ENCODE measurements at places on chromosomes 6 and 20.

- no peak for DNase-seq
Measured at GRCh38 chr6:33809594-33809993, 5.8 kb upstream of the MLN start.

- no peak for DNase-seq
Measured at GRCh38 chr6:16324606-16325225, 86.3 kb downstream of the GMPR start.

GRCh38 chr6:135002229-135002844 is 52.3 kb downstream of the HBS1L start:
- no peak for DNase-seq

DNA sequence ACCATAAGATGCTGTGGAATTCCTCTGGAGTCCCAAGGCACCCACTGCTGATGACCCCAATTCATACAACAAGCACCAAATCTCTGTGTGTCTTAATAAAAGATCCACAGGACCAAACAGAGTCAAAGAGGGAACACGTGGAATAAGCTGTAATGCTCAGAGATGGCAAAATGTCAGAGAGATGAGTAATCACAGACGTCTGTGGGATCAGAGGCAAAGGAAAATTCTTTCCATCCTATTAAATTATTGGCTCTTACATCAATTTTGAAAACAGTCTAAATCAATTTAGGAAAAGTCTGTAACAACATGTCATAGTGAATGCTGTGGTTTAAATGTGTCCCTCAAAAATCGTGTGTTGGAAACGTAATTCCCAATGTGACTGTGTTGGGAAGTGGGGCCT is 17.5 kb upstream of the SAMD3 start:
- DNase-seq = no peak

GRCh38 chr6:3651698-3652229 is 99.7 kb downstream of the PXDC1 start:
- DNase-seq = no peak

- DNase-seq = no peak
Measured at GRCh38 chr6:159427771-159428170, 258.6 kb downstream of the FNDC1 start.

DNA sequence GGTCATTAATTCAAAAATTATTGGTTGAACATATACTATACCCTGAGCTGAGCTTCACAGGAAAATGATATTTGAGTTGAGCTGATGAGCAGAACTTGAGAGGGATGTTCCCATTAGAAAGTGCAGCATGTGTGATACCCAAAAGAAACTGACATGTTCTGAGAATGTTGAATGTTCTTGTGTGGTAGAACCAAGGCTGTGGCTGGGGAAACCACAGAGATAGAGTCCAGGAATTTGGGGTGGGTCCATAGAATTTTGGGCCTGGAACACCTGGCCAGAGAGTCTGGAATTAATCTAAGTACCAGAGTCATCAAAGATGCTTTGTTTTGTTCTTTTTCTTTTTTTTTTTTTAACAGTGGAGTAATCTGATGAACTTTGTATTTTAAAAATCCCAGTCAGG is 88.7 kb downstream of the TBX18 start:
- no peak for DNase-seq

DNA sequence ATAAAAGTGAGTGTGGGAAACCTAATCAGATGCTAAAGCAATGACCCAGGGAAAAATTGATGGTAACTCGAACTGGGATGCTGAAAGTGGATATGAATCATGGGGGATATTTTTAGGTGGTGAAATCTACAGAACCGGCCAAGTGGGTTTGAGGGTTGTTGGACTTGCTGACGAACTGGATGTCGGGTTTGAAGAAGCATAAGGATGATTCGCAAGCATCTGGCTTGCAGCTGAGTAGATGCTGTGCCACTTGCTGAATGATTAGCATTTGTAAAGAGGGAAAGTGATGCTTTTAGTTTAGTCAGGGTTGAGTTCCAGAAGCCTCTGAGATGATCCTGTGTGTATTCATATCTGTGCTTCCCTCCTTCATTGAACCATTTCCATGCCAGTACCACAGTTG is 54.9 kb downstream of the UBR2 start:
- no peak for DNase-seq

DNA sequence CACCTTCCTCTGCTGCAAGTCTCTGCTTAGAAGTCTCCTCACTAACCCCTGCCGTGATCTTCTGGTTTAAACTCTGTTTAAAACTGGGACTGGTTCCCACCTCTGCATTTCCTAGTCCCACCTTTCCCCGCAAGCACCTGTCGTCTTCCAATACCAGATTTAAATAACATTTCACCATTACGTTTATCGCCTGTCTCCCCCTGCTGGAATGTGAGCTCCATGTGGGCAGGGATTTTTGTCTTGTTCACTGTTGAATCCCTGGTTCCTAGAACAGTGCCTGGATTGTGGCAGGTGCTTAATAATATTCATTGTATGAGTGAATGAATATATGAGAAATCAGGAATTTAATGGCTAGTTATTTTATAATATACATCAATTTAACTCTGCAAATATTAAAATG is 2.7 kb downstream of the GUCA1A start:
- no peak for DNase-seq

DNA sequence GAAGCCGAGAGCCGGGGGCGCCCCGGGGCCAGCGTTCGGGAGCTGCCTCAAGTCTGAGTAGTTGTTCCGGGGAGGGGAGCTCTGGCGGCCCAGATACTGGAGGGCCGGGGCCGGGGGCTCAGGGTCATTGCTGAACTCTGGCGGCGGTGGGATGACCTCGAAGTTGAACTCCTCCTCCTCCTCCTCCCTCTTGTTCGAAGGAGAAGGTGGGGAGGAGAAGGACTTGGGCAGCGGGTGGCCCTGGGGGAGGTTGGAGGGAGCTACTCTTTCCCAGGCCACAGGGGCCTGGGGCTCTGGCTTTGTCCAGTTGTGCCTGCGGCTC is 37.7 kb downstream of the C6orf132 start:
- no peak for DNase-seq

DNA sequence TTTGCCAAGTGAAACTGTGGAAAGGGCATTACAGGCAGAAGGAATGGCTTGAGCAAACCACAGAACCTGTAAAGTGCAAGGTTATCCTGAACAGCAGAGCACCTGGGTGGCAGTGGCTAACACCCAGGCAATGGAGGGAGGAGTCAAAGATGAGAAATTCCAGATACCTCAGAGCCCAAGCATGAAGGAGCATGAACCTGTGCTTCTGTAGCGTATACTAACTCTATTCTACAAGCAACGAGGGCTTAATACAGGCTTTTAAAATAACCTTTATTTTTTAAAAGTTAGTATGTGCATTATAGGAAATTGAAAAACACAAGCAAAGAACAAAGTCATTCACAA is 77.0 kb downstream of the CNBD2 start:
- no peak for DNase-seq

DNA sequence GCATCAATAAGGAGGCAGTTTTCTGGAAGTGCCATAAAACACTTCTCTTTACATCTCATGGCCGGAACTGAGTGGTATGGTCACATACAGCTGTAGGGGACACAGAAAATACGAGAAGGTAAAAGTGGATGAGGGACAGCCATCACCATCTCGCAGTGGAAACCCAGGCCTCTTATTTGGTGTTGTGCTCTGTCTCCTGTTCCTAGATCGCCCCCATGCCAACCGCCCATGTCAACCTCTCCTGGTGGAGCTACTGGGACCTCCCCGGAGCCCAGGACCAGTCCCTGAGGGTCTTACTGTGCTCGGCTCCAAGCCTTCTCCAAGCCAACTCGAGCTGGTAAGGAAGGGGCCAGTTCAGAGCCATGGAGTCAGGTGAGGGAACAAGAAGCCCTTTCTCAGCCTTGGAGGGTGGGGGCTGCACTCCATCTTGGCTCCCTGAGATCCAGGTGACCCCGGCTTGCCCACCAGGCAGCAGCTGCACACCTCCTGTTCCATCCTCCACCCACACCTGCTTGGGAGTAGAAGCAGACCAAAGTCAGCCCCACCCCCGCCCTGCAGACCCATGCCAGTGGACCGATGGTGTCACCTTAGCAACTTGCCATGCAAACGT is 149.0 kb upstream of the CST7 start:
- DNase-seq = no peak

DNA sequence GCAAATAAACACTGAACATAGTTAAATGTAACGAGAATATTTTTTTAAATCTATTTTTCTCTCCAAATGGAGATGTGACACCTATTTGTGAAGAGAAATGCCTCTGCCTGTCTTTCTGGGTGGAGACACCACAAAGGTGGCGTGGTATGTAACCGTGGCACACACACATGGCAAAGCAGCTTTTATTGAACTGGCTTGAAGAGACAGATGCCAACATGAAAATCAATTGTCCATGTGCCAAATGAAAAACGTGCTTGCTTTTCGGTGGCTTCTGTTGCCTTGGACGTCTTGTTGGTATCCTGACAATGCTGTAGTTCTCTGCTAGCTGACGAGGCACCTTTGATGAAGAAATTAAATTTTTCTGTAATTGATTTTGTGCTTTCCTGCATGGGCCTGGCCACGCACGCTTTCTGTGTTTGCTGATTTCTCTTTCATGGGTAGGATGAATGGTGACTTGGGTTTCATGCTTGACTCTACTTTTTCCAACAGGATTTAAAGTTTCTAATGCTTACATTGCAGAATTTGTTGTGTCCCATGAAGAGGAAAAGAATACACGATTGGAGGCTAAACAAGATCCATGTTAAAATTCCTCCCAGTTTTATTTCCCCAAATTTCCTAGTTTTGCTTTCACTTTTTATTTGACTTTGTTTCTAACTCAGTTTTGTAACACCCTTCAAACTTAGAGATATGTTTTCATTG is 202.6 kb downstream of the TMEM242 start:
- no peak for DNase-seq

GRCh38 chr6:130945401-130945919 is 117.6 kb downstream of the EPB41L2 start:
- no peak for DNase-seq

DNA sequence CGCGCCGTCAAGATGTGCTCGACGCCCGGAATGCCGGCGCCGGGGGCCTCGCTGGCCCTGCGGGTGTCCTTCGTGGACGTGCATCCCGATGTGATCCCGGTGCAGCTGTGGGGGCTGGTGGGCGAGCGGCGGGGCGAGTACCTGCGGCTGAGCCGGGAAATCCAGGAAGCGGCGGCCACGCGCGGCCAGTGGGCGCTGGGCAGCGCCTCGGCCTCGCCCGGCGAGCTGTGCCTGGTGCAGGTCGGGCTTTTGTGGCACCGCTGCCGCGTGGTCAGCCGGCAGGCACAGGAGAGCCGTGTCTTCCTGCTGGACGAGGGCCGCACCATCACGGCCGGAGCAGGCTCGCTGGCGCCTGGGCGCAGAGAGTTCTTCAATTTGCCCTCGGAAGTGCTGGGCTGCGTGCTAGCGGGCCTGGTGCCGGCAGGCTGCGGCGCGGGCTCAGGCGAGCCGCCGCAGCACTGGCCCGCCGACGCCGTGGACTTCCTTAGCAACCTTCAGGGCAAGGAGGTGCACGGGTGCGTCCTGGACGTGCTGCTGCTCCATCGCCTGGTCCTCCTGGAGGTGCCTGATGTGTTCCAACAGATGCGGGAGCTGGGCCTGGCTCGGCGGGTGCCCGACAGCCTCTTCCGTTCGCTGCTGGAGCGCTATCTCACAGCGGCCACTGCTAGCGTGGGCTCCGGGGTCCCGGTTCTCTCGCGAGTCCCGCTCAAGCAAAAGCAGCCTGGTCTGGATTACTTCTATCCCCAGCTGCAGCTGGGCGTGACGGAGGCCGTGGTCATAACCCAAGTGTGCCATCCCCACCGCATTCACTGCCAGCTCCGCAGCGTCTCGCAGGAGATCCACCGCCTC is 656 bp downstream of the TDRD6 start:
- no peak for DNase-seq

DNA sequence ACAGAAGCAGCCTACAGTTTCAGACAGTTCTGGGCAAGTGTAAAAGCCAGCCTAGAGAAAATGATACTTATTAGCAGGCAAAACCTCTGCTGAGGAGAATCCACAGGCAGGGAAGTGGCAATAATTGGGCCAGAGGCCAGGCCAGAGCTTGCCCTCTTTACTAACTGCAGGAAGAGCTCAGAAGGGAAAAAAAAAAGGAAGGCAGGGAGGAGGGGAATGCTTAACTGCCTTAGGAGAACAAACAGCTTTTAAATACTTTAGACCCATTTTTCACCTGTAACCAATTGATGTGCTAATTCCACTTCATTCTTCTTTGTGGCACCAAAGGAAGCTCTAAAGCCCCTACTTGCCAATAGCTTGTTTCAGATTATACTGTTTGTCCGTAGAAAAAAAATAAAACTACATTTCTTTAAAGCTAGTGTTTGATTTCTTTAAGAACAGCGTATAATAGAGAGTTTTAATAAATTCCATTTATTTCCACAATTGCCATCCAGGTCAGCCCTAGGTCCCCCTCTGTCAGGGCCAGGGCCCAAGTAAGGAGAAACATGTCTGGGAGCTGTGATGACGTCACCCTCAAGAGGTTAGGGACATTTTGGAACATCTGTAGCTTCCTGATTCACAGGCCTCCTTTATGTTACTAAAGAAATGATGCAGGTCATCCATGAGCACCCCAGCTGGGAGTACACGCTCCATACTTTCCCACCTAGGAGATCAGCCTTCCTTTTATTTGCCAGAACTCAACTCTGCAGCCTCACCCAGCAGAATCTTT is 384.3 kb downstream of the CDC5L start:
- no peak for DNase-seq

- no peak for DNase-seq
Measured at GRCh38 chr6:13194852-13195251, 133.5 kb downstream of the TBC1D7 start.

GRCh38 chr6:52176550-52176949 is 9.6 kb upstream of the IL17A start:
- DNase-seq = no peak

- no peak for DNase-seq
Measured at GRCh38 chr6:35262596-35262995, 3.1 kb downstream of the ZNF76 start.

GRCh38 chr6:12058172-12058961 is 46.3 kb downstream of the HIVEP1 start:
- DNase-seq = no peak

- no peak for DNase-seq
Measured at GRCh38 chr20:3848565-3848964, 1.9 kb downstream of the MAVS start.

GRCh38 chr6:39199231-39199940 is 29.9 kb downstream of the KCNK5 start:
- DNase-seq = no peak

- no peak for DNase-seq
Measured at GRCh38 chr20:9228774-9229450, 160.0 kb downstream of the PLCB4 start.

- no peak for DNase-seq
Measured at GRCh38 chr20:34750484-34750883, 46.3 kb downstream of the TP53INP2 start.

- no peak for DNase-seq
Measured at GRCh38 chr6:106787327-106788196, 158.2 kb downstream of the QRSL1 start.

DNA sequence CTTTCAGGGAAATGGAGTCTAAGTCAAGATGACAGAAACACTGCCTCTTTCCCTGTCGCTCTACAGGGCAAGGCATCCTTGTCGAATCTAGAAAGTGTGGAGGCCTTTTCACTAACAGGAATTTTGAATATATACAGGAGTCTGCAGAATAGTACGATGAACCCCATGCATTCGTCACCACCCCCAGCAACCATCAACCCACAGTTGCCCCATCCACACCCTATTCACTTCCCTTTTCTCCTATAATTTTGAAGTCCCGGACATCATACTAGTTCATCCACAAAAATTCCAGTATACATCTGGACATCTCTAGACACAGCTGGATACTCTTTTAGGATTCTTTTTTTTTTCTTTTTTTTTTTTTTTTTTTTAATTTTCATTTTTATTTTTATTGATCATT is 80.7 kb upstream of the RIN2 start:
- no peak for DNase-seq
